Inflammatory macrophage treated with lipopolysaccharide for 1 hour (primary cell): ENCODE measurements at places on chromosomes 11 and 22.
A peak's percentile ranks its signal among the peaks of the same experiment; 100 is the strongest.

- no peak for DNase-seq
Observed at GRCh38 chr22:48427731-48428211, 1399.9 kb downstream of the BRD1 start.

GRCh38 chr11:35167426-35167954 lies 28.5 kb downstream of the CD44 start:
- DNase-seq = no peak

DNA sequence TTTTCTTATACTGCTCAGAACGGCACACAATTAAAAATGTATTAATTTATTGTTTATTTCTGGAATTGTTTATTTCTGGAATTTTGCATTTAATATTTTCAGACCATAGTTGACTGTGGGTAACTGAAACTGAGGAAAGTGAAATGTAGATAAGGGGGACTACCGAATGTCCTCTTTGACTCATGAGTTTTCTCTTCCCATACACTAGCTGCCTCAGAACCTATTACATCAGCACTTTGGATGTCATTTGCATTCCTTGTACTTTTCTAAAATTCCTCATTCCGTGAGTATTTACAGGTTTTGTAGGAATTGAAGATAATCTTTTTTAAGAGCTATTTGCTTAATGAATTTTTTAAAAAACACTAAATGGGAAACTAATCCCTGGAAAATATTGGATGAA lies 29.8 kb downstream of the ZC3H12C start:
- no peak for DNase-seq

DNA sequence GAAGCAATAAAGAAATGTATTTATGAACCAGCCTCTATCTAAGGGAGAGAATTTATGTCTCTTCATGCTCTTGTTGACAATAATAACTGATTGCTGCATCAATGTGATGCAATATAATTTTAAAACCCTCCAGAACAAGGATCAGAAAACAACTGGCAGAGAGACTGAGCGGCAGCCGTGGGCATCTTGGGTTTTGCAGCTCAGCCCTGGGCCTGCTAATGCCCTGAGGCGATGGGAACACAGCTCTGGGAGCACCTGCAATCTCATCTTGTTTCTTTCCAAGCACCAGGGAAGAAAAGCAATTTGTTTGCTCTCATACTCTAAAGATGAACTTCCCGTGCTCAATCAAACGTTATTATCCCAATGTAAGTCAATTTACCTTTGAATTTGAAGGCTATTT lies 245.7 kb downstream of the ST3GAL4 start:
- DNase-seq = no peak

DNA sequence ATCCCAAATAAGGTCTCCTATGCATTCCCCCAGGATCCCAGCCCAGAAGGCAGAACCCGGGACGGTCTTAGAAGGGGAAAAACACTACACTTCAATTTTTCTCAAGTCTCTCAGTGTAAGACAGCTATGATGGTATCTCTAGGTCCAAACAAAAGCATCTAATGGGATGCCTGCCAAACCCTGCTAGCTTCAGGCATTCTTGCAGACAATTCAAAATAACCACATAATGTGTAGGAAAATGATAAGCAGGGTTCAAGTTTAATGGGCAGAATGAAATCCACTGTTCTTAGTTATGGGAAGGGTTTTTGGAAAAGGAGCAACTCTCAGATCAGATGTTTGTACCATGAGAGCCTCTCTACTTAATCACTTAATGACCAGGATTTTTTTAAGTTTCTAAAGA lies 119.8 kb upstream of the ANO1 start:
- no peak for DNase-seq

DNA sequence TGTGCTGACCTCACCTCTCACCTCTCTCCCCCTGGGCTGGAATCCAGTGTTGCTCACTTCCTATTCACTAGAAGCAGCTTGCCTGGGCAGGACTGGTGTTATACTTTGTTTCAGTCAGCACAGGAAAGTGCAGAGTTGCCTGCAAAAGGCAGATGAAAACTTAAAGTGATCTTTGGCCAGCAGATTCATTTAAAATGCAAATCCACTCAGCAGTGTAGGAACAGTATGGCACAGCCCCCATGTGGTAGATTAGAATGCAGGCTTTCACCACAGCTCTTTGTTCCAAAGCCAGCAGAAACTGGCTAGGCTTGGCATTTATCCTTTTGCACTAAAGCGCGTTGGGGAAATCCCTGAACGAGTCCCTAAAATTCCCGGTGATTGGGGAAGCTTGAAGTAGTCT lies 301.2 kb downstream of the OR4C45 start:
- DNase-seq = no peak

DNA sequence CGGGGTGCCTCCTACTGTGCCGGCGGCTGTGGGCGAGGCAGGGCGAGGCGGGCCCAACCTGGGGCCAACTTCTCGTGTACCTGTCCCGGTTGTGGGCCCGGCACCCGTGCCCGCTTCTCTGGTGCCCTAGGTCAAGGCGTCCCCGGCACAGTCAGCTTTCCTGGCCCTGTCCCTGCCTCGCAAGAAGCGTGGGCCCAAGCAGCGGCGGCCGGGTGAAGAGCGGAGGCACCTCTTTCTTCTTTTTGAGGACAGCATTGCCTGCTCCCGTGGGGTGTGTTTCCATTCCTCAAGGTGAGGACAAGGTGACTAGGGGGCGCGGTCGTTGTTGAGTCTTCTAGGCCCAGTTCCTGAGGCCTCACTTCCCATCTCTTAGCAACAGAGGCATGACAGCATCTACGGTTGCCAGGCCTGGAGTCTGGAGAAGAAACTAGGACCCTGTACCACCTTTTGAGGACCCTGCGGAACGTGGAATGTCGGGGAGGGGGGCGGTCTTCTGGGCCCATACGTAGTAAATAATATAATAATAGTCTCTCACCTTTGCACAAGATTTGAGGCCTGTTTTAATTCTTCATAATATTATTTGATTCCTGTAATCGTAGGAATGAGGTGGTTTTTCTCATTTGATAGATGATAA lies 418 bp downstream of the ACO2 start:
- DNase-seq = peak; percentile 37

- DNase-seq = no peak
Observed at GRCh38 chr22:32016081-32016480, 27.0 kb upstream of the SLC5A1 start.

DNA sequence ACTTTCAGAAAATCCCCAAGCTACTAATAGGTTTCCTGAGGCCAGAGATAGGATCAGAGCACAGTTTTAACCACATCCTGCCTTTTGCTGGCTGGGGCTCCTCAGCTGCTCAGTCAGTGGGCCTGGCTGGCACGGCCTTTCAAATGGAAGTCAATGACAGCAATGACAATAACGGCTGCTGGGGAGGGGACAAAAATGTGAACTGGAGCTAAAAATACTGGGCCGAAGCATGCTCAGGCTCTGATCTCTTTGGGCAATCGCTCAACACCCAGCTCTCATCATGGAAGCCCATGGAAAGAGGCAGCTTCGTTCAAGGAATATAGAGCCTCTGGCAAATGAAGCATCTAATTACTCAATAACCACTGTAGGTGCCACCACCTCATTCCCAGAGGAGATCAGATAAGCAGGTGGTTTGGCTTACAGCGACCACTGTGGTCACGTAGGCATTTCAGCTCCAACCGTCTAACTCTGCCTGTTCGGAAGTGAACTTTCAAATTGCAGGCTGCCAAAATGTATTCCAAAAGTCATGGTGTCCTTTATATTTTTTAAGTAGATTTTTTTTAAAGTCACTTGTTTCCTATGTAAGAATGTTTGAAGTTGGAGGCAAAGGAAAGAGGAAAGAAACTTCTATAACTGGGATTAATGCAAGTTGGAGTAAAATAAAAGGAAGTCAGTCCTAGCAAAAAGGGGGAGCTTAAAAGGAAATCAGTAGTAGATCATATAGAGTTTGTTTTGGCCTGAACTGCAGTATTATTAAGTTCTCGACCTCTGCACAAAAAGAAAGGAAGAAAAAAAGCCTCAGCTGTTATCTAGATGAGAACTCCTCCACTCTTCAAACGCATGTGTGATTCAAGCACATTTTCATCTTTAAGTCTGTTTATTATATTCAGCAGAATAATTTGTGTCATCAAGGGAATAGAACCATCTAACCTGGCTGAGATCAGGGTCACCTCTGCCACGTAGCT lies 14.1 kb downstream of the WT1 start:
- DNase-seq = no peak

GRCh38 chr11:34091825-34092224 lies 13.6 kb upstream of the NAT10 start:
- no peak for DNase-seq

- peak; percentile 94 for DNase-seq
Observed at GRCh38 chr11:117815262-117815803, 9.2 kb downstream of the FXYD2 start.

DNA sequence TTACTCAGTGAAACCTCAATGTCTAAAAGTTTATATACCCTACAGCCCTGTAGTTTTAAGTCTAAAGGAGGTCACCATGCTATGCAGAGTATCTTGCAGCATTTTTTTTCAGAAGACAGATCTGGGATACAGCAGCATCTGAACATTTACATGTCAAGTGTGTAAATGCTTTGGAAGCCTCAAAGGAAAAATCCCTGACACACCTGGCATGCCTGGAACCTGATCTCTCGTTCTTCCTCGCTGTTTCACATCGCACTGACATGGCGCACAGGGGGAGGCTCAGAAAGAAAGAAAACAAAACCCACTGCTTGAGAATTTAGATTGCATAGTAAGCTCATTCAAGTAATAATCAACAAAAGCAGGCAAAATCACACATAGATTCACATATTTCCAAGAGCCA lies 31.0 kb downstream of the PAX6 start:
- DNase-seq = no peak

GRCh38 chr11:24046731-24047130 lies 450.1 kb upstream of the LUZP2 start:
- no peak for DNase-seq

DNA sequence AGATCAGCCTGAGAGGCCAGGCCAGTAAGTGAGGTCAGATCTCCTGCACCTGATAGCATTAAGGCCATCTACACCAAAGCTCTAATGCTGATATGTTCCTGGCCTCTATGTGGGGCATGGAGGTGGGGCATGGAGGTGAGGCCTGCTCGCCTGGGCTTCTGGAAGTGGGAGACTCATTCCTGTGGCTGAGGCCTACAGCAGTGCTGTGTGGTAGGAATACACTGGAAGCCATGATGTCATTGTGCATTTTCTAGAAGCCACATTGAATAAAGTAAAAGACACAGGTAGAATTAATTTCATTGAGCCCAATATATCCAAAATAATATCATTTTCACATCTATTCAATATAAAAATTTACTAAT lies 2.7 kb downstream of the PNPLA3 start:
- DNase-seq = no peak

- no peak for DNase-seq
Observed at GRCh38 chr11:71212871-71213559, 39.4 kb downstream of the SHANK2 start.

DNA sequence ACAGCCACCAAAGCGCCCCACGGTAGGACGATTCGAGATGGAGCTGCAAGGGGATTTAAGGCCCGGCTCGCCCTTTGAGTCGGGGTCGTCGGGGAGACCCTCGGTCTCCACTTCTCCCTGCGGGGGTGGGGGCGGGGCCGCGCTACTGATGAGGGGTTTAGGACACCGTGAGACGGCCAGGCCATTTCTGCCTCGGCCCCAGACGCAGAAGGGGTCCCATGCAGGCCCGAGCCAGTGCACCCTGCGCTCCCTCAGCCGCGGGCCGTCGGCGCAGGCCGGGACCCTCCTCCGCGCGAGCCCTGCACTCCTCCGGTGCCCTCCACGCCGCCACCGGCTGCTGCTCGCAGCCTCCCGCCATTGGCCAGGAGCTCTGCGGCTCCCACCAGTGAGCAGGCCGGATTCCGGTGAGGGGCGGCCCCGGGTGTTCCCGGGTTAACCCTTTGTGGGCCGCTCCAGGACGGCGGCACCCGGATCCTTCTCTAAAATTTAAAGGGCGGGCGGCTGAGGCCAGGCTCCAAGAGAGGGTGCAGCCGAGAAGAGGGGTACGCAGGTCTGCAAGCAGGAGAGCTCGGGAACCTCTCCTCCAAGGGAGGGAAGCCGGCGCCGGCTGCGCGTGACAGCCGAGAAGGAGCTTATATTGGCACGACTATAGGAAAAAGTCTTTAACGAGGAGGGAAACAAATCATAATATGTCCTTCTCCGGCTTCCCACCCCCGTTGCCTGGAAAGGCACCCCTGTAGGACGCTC lies 18.0 kb downstream of the CREB3L1 start:
- DNase-seq = peak; percentile 56

DNA sequence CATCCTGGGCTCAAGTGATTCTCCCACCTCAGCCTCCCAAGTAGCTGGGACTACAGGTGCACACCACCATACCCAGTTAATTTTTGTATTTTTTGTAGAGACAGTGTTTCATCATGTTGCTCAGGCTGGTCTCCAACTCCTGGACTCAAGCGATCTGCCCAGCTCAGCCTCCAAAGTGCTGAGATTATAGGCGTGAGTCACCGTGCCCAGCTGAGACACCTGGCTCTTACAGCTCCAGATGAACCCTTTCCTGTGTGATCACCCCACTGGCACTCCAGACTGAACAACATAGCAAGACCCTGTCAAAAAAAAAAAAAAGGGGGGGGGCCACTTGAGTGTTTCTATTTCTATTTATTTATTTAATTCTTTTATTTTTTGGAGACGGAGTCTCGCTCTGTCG lies 1.0 kb upstream of the ADSL start:
- DNase-seq = no peak

DNA sequence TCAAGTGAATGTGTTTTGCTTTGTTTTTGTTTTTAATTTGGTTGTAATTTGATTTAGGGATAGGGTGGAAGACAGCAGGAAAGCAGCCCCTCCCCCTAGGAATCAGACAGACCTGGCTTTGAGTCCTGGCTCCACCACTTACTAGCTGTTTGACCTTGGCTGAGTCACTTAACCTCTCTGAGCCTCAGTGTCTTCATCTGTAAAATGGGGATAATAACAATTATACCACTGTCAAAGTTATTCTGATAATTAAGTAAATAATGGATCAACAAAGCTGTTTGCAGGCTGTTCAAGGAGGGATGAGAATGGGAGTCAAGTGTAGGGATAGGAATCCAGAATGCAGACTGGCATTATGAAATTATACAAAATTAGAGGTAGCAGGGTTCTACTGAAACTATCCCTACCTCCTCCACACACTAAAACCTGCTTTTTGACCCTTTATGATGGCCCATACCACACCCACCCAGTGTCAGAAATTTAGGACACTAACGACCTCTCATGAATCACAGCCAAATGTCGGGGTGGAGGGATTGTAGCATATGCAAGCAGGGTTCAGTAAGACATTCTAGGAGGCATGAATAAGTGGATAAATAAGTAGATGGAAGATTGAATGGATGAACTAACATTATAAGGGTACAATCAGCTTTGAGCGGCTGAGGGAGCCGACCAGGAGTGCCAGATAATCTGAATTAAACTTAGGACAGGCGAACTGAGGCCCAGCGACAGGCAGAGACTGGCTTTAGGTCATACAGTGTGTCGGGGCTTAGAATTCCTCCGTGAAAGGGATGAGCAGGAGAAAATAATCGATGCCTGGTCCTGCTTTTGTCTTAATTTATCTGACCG lies 974 bp downstream of the ANAPC15 start:
- DNase-seq = no peak

GRCh38 chr22:46659791-46660186 lies 39.6 kb downstream of the GRAMD4 start:
- no peak for DNase-seq

DNA sequence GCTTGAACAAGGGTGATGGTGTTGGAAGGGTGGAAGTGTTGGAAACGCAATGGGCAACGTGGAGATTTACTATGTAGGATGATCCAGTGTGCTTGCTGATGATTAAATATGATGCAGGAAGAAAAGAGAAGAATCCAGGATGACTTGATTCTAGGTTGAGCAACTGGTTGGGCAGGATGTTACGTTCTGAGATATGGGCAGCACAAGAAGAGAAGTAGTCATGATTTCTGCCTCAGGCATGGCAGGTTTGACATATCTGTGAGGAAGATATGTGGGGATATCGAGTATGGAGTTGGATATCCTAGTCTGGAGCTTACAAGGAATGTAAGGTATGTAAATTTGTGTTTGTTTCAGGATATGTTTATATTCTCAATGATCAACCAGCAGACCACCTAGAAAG lies 1.9 kb downstream of the OR52K1 start:
- no peak for DNase-seq
